GM19239 (cell line): ENCODE measurements at places on chromosomes 7 and 10.

DNA sequence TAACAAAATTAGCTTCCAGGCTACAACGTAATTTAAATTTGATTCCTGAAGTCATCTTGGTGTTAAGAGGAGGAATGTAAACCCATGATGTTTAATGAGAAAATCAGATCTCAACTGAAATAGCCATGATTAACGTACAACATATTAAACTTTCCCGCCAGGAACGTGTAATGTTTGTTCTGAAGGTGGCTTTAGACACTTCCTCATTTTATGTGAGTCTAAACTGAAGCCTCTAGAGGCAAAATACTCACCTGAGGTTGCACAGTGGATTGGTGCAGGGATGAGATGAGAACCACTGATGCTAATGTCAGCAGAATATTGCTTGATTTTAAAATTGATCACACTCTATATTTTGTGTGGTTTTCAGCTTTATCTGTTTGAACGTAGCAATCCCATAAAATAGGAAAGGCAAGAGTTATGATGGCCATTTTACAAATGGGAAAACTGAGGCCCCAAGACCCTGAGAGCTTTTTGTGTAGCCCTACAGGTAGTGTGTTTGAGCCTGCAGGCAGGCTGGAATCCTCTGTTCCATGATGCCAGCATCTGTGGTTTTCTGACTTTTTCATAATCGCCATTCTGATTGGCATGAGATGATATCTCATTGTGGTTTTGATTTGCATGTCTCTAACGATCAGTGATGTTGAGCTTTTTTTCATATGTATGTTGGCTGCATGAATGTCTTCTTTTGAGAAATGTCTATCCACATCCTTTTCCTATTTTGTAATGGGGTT, 243.7 kb upstream of the BMPER start:
- DNase-seq: no peak

- no peak for DNase-seq
Observed at GRCh38 chr7:52959336-52959735, 76.1 kb upstream of the POM121L12 start.

DNA sequence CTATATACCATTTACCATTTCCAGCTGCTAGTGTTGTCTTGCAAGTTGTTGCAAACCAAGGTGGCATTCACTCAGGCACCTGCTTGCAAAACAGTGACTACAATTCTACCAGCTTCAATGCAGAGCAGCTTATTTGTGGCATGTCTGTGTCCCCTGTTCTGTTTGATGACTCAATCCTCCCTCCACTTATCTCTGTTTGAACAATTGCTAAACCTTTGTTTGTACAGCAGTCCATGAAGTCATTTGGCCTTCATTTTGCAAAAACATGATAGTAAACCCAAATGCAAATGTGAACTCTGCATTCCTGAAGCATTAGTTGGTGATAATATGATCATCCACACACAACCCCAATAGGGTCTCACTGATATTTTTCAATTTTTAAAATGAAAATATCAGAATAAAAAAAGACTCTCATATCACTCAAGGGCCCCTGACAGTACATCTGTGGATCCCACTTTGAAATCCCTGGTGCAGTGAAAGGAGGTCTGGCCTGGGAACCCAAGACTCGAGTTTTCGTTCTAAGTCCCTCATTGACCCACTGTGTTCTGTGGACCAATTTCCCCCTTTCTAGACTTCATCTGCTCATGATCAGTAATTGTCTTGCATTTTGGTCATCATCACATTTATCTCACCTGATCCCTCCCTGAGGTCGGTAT, 425.4 kb downstream of the RPS24 start:
- no peak for DNase-seq

DNA sequence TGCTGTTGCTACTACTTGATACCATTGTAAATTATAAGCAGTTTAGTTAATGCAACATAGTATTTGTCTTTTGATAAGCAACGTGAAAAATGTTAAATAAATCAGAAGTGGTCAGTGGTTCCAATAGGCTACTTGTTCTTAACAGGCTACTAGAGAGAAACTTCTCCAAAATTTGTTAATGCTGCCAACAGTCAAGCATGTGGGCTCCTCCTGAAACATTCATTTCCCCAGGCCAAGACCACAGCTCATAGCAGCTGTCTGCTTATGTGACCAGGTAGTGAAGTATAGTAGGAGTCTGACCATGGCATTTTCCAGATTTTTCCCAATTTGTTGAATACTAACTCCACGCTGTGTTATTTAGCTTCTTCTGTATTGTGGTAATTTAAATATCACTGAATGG, 81.0 kb downstream of the CYP51A1 start:
- no peak for DNase-seq

GRCh38 chr7:80618096-80618495, 20.3 kb upstream of the CD36 start:
- no peak for DNase-seq

DNA sequence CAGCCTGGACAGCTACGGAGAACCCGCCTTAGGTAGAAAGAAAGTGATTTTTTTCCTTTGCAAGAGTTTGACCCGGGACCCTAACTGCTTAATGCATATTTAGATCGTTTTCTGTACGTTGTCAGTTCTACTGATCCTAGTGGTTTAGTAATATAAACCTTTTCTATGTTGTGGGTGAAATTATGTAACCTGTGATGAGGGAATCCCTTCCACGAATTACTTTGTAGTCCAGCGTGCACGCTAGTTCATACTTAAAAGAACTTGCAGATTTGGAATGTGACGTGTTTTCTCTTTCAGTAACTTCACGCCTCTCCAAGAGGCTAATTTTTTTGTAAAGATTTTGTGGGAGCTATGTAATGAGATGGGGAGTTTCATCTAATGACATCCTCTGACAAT, 705 bp downstream of the SLF2 start:
- no peak for DNase-seq

- DNase-seq: no peak
Observed at GRCh38 chr7:29256693-29257002, 62.1 kb downstream of the CHN2 start.

GRCh38 chr10:120989996-120990598, 138.9 kb downstream of the WDR11 start:
- no peak for DNase-seq

DNA sequence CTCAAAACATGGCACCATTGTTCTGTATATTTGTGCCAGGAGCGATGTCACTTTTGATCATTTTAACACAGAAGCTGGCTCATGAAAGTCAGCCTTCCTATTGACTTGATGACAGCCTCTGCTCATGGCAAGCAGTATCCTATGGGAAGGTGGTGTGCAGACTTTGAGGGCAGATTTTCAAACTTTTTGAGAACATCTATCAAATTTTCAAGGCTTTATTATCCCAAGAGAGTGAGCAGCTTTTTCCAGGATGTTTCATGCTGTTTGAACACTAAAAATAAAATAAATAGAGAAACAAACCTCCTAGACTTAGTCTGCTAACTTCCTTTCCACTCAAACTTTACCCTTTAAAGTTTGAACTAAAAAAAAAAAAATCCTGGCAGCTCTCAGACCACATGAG, 20.3 kb downstream of the FAM13C start:
- DNase-seq: no peak

DNA sequence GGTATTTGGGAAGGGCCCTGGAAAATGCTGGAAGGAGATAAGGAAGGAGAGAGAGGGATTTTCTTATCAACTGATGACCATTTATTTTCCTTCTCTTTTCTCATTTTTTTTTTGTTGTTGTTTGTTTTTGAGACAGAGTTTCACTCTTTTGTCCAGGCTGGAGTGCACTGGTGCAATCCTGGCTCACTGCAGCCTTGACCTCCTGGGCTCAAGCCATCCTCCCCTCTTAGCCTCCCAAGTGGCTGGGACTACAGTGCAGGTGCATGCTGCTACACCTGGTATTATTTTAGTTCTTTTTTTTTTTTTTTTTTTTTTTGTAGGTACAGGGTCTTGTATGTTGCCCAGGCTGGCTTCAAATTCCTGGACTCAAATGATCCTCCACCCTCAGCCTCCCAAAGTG, 52.2 kb downstream of the HIP1 start:
- no peak for DNase-seq

DNA sequence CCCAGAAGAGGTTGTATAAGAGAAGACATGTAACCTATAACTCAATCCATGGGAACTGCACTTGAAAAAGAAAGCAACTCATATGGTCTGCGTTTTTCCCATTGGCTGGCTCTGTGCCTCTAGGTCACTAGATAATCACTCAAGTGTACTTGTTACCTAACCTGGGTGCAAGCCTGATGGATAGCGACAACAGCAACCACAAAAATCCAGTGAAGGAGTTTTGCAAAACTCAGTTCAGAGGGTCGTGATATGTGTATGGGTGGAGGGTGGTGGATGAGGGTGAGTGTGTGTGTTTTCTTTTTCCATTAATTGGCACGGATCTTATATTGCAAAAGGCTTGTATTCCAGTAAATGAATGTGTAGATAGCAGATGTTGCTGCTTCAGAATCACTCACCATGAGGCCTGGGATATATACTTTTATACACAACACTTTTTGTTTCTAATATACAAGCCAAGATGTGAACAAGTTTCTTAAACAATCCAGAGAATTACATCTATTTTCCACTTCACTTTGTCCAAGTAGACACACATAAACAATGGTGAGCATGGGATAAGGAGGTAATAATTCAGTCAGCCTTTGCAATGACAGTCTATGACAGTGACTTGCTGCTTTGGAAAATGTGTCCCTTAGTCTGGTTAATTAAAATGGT, 286.9 kb upstream of the DKK1 start:
- DNase-seq: no peak

GRCh38 chr10:86644794-86645445, 9.4 kb upstream of the OPN4 start:
- no peak for DNase-seq

DNA sequence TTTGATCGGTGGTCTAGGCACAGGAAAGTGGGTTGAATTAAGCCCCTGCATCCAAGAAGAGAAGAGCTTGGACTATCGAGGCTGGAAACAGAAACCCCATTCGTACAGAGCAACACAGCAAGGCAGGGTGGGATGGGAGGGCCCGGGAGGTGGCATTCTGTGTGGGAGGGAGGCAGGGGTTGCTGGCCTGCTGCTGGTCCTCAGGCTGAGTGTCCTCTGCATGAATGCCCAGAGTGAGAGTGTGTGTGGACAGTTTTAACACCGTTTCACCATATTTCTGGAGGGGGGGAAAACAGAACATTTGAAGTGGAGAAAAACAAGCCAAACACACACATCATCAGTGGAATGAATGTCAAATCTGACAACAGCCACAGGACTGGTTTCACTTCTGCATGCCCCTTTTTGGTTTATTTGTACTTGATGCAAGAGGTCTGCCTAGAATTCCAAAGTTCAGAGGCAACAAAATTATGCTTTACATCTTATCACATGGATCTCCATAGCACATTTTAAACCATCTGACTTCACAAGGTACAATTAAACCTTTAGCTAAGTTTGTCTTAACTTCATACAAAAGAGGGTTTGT, 11.1 kb upstream of the ENO4 start:
- DNase-seq: no peak

DNA sequence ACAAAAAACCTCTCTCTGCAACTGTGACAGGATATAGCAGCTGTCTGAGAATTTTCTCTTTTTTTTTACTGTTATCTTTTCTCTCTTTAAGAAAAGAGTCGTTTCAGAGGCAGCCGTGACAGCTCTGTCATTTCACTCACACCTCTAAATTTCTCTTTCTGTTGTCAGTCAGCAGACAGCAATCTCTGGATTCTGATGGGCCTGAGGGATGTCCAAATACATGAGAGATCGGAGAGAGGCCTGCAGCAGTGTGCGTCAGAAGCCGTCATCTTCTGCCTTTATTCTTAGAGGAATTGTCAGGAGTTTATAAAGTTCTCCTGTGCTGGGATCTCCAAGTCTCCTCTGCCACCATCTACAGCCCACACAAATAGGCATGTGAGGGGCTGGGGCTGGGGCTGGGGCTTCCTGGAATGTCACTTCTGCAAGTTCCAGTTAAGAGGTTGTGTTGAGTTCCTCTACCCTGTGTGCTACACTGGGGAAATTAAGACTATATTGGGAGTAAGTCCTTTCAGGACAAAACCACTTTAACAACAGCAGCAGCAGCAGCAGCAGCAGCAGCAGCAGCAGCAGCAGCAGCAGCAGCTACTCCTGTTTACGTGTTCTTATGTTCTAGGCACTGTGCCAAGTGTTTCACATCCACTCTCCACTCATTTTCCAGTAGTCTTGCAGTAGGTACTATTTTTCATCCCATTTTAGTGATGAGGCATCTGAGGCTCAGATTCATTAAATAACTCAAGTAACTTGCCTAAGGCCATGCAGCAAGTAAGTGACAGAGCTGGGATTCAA, 541.3 kb downstream of the LRMDA start:
- DNase-seq: no peak

DNA sequence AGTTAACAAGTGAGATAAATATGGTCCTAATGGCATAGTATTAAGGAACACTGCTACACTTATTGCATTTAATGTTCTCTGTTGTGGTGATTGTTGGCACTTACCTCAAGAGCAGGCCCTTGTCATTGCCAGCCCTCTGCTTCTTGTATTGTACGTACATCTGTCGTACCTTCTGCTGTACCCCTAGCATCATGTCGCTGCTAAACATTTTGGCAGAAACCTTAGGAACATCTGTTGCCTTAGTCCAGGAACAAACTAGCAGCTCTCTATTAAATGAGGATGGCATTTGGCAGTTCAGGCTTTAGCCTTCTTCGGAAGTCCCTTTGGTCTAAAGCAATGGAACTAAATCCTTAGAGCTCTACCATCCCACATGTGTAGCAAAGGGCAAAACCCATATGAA, 47.6 kb downstream of the PRKG1 start:
- DNase-seq: no peak
